Esophagus squamous epithelium (tissue), 5 donors: ENCODE measurements at places on chromosomes 11 and 22. TPM values are rescaled to one million over a fixed set of nuclear protein-coding genes. Genes with fewer than 3 reads are reported as not detected.

DNA sequence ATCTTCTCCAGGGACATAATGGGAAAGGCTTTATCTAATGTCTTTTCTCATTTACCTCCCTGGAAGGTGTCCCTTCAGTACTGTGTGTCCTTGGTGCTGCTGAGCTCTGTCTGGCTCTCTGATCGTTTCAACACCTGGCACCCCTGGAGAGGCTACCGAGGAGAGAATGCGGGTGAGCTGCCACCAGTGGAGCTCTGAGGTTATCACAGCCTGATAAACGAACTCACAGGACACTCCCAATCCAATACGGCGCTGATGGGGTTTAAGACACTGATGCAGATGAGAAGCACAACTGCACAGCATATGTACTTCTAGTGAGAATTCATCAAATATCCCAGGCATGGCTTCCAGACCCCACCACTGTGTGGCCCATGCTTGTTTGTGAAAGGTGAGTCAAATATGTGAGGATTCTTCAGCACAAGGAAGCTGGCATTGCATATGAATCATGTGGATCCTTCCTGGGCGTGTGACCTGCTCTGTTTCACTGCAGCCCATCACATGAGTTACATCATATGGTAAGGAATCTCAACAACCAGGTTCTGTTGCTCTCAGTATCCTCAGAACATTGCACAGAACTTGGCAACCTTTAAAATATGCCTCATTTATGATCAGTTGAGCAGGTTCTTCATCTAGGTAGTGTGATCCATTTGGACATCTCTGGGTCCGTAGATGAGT lies 34.8 kb upstream of the VWA5A start:
- H3K36me3 ChIP-seq = no peaks in the 10 kb centered on the region
- no peak for DNase-seq
- no peaks in the 10 kb centered on the region for H3K27me3 ChIP-seq
- H3K4me3 ChIP-seq = no peak overlapping the region
- no peak overlapping the region for H3K27ac ChIP-seq

DNA sequence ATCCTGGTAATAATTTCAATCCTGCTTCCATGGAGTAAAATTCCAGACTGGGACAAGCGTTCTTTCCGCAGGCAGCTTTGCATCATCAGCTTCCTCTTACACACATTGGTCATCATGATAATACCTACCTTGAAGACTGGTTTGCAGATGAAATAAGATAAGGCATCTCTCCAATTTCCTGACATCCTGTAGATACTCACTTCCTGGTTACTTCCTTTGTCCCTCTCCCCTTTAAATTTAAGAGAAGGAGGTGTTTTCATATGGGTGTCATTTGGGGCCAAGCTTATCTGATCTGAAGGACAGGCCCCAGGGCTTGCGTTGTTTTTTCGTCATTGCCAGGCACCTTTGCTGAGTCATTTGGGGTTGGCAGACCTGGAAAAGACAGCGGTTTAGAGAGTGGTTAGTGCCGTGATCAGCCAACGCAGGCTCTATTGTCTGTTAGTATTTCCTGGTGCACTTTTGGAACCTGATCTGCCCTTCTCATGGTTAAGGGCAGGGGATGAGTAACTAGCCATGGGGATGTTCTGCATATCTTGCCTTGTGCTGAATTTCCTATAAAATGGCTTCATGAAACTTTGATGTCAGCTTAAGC lies 24.1 kb downstream of the GRAMD1B start:
- no peak overlapping the region for H3K4me3 ChIP-seq
- peaks cover 29% of the 10 kb centered on the region for H3K4me1 ChIP-seq
- no peaks in the 10 kb centered on the region for H3K27me3 ChIP-seq
- H3K27ac ChIP-seq = peak overlapping the region; percentile 40
- no peaks in the 10 kb centered on the region for H3K36me3 ChIP-seq

DNA sequence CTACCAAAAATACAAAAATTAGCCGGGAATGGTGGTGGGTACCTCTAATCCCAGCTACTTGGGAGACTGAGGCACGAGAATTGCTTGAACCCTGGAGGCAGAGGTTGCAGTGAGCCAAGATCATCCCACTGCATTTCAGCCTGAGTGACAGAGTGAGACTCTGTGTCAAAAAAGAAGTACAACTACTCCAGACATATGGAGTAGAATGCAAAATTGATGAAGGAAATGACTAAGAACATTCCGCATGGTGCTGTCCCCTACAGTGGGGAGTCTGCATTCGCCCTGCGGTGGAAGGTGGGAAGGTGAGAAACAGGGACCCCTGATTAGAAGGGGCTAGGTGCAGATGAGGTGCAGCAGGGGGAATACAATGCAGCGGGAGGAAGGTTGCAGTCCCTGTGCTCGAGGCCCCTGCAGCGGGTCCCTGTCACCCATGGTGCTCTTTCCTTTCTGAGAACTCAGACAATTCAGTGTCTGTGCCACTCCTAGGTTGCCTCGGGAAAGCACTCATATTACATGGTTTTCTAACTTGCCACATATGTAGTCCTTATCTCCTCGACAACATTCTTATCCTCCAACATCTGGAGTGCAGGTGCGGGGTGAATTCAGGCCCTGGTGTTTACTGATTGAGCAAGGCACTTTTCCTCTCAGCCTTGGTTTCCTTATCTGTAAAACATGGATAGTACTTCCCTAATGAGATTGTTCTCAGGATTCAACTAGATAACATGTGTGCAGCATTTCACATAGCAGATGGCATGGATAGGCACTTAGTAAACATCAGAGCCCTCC lies 5.2 kb downstream of the POLD4 start:
- H3K36me3 ChIP-seq = no peaks in the 10 kb centered on the region
- no peaks in the 10 kb centered on the region for H3K27me3 ChIP-seq
- no peak for DNase-seq
- no peak overlapping the region for H3K4me3 ChIP-seq
- peaks cover 34% of the 10 kb centered on the region for H3K4me1 ChIP-seq

DNA sequence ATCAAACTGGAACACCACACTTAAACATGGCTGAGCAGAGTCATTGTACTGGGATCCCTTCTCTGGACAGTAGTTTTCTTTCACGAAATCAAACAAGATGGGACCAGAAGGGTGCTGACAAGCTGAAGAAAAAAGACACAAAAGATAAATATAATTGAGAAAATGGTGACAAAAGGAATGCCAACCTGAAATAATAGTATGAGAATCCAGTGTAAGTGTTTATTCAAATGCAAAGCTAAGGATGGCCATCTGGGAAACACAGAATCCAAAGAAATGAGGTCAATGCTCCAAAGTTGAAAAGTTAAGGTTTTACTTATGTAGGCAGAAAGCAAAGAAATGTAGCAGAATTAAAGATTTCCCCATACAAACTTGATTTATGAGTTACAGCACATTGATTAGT lies 5.3 kb upstream of the OR52E5 start:
- DNase-seq = no peak
- no peak overlapping the region for H3K27ac ChIP-seq
- H3K4me3 ChIP-seq = no peak overlapping the region

DNA sequence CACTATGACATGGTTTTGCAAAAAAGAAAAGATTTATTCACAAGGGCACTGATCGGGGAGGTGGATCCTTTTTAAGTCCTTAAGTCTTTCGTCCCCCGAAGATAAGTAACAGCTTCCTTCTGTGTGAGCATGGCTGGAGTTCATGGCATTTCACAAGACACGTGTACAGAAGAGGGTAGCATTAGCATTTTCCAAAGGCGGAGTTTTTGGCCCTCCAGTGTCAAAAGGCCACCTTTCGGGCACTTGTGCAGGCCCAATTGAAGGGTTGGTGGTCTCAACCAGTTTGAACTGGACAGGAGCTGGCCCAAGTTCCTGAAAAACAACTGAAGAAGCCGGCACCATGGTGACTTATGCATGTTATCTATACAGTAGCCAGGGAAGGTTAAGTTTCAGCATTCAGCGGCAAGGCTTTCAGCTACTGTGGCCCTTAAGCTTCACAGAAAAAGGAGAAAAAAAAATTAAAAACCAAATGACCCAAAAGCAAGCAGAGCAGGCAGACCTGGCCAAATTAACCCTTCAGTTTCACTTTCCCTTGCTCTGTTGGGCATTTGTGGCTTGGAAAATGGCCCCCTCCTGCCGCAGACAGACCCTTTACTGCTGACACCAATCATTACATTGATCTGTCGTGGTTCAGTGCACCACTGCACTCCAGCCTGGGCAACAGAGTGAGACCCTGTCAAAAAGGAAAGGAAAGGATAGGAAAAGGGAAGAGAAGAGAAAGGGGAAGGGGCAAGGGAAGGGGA lies 18.7 kb downstream of the ZNF74 start:
- no peak overlapping the region for H3K4me3 ChIP-seq
- H3K4me1 ChIP-seq = no peaks in the 10 kb centered on the region
- DNase-seq = no peak
- H3K27me3 ChIP-seq = no peaks in the 10 kb centered on the region
- H3K27ac ChIP-seq = no peak overlapping the region

- peak; percentile 62 for DNase-seq
- H3K36me3 ChIP-seq = peaks cover 7% of the 10 kb centered on the region
- no peaks in the 10 kb centered on the region for H3K27me3 ChIP-seq
- H3K27ac ChIP-seq = peak within 1 kb of the TSS; percentile 82
Measured at GRCh38 chr22:37807410-37808293, at the start of gene GCAT. Gene GCAT, plus strand, starts transcription at chr22:37807934. Its CDS starts 34 bp downstream, at chr22:37807968.

- peaks cover 9% of the 10 kb centered on the region for H3K4me1 ChIP-seq
- H3K4me3 ChIP-seq = no peak overlapping the region
- H3K27ac ChIP-seq = no peak overlapping the region
- no peaks in the 10 kb centered on the region for H3K36me3 ChIP-seq
- H3K27me3 ChIP-seq = no peaks in the 10 kb centered on the region
- no peak for DNase-seq
Measured at GRCh38 chr11:61773356-61773755, 19.0 kb downstream of the TMEM258 start.

DNA sequence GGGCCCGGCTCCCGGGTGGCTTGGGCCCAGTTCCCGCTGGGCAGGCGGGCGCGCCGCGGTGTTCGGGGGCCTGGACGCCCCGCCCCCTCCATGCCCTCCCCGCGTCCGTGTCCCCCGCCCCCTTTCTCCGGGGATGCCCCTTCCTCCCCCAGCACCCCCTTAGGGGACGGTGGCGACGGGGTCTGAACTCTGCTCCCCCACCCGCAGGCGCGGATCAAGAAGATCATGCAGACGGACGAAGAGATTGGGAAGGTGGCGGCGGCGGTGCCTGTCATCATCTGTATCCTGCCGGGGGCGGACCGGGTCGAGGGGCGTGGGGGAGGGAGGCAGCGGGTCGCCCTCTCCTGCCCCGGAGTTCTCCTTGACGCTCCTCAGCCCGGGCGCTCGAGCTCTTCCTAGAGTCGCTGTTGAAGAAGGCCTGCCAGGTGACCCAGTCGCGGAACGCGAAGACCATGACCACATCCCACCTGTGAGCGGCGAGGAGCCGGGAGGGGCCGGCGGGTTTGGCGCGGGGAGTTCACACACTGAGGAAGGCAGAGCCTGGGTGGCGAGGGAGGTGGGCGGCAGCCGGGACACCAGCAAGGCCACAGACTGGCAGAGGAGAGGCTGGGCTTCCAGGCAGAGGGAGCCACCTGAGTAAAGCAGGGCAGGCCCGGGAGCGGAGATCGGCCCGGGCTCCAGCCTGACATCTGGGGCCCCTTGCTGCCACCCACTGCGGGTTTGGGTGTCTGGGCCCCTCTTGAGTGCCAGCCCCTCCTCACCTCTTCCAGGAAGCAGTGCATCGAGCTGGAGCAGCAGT lies 546 bp downstream of the DRAP1 start:
- H3K27ac ChIP-seq = peak overlapping the region; percentile 98
- H3K4me1 ChIP-seq = peaks cover 73% of the 10 kb centered on the region
- H3K4me3 ChIP-seq = peak overlapping the region; percentile 89
- no peak for DNase-seq

GRCh38 chr11:99370549-99371216 lies 349.9 kb downstream of the CNTN5 start:
- no peaks in the 10 kb centered on the region for H3K4me1 ChIP-seq
- H3K4me3 ChIP-seq = no peak overlapping the region
- H3K27ac ChIP-seq = no peak overlapping the region
- no peaks in the 10 kb centered on the region for H3K27me3 ChIP-seq

GRCh38 chr11:14812757-14813156 lies 79.3 kb downstream of the CYP2R1 start:
- H3K4me3 ChIP-seq = no peak overlapping the region
- no peaks in the 10 kb centered on the region for H3K4me1 ChIP-seq
- no peak overlapping the region for H3K27ac ChIP-seq
- DNase-seq = no peak
- H3K36me3 ChIP-seq = no peaks in the 10 kb centered on the region
- H3K27me3 ChIP-seq = no peaks in the 10 kb centered on the region

DNA sequence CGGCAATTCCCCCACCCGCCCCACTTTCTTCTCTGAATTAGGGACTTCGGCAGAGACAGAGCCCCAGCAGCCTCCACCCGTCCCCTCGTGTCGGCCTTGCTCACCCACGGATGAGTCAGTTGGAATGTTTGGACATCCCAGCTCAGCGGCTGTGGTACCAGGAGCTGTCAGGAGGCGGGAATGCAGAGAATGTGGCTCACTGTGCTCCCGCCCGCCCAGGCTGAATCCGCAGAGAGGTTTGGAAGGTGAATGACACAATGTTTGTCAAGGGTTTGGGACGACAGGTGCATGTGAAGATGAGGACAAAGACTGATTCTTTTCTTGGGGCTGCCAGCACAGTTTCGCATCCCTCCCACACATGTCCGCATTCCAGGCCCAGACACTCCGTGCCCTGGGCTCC lies 39.6 kb downstream of the LIF start:
- H3K4me1 ChIP-seq = peaks cover 12% of the 10 kb centered on the region
- DNase-seq = no peak
- H3K27me3 ChIP-seq = no peaks in the 10 kb centered on the region
- H3K4me3 ChIP-seq = no peak overlapping the region
- no peaks in the 10 kb centered on the region for H3K36me3 ChIP-seq

DNA sequence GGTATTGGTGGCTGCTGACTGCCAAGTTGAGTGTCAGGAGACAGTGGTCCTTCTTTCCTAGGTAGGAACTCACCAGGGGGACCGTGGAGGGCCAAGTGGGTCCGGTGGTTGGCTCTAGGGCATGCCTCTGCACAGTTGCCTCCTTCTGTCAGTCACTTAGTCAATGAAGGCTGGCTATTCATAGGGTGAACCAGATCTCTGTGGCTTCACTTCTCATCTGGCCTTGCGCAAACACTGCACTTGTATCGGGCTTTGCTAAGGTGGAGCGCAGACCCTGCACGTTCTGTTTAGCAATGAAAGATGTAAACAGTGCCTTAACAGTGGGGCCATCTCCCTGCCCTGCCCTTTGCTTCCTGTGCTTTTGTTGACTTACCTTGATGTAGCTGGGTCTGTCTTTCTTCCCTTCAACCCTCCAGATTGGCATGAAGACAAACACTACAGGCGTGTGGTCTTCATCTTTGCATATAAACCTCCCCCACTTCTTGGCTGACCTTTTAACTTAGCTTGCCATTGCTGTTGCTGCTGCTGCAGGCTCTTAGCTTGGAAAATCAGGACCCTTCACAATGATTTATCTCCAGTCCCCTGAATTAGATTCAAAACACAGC lies 6.7 kb upstream of the SORL1-AS1 start:
- no peak for DNase-seq
- H3K36me3 ChIP-seq = no peaks in the 10 kb centered on the region
- H3K27me3 ChIP-seq = no peaks in the 10 kb centered on the region
- no peak overlapping the region for H3K4me3 ChIP-seq
- H3K27ac ChIP-seq = no peak overlapping the region

Gene GRIK4
- total RNA-seq = not detected

Gene UBTFL1
- total RNA-seq = not detected

Gene FIBIN
- 9.8 TPM for total RNA-seq
